ENCODE measurements at places on chromosomes 12 and 14.

DNA sequence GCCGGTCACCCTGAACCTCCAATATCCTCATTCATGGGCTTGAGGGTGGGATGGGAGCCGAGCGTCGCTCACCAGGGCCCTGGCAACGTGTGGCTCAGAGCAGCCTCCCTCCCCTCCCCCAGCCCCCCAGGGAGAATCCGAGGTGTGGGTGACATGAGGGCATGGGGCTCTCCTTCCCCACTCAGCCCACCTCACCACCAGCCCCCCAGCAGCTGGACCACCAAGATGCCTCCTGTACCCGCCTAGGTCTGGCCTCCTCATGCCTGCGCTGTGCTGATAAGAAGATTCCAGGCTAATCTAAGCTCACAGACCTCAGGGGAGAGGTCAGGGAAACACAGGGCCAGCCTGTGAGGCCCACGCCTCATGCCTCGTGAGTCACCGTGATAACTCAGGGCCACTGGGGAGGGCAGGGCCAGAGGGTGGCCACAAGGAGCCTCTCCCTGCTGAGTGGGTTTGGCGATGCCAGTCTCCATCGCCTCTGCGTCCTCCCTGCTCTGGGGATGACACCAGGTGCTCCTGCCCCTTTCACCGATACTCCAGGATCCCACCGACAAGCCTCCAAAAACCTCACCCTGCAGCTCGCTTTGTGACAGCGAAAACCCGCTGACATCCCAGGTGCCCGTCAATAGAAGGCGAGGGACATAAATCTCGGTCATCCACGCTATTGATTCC is 56.9 kb downstream of the TESC start:
- DNase-seq, result no peak

DNA sequence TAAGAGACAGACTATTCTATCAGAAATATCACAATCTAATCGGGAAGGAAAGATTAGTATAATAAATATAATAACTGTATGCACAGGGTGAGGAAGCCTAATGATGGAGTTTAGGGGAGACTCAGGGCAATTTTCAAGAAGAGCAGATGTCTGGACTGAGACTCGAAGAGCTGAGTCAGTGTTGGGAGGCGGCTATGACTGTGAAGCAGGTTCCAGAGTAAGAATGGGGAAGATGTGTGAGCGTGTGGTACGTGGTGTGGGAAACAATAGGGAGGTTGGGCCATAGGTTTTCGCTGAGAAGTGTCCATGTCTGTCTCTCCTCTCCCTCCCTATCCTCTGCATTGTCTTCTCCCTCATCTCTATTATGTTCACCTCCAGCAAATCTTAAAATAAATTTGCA is 85.6 kb downstream of the LMO3 start:
- no peak for DNase-seq

DNA sequence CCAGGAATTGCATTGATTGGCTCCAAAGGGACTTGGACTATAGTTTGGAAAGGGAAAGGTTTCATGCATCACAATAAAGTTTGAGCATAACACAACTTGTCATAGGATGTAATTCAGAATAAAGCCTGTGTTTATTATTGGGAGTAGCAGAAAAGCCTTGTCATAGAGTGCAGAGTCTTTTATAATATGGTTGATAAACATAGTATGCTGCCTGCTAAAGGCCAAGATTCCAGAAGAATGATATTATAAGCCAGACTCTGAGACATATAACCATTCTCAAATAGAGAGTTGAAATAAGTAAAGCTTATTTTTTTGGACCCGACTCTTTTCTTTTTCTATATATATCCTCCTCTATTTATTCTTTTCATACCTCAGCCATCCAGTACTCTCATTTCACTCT is 207.3 kb downstream of the LRIG3 start:
- DNase-seq, result no peak

- DNase-seq, result no peak
These were observed 40.8 kb downstream of the CCNK start for GRCh38 chr14:99522025-99522401.

GRCh38 chr12:54024581-54025305 is 3.5 kb upstream of the HOXC6 start:
- DNase-seq, result no peak

- no peak for DNase-seq
These were observed 454.2 kb downstream of the AEBP2 start for GRCh38 chr12:19893514-19893913.

DNA sequence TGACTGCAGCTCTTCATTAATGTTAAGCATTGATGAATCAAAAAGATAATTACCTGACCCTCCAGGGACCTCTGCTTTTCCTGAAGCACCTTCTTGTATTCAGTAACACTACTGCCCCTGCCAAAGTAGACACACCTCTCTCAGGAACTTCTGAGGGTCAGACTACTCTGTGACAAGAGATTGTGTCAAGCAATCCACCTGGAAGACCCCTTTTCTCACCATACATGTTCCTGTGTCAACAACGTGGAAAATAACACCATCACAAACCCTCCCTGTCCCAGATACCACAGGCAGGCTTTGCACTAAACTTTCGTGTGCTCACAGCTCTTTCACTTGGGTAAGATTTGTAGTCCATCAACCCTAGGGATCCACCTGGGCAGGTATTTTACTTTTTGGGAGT is 13.2 kb downstream of the KRT76 start:
- no peak for DNase-seq

GRCh38 chr14:79483477-79484388 is 727.6 kb downstream of the DIO2 start:
- no peak for DNase-seq

DNA sequence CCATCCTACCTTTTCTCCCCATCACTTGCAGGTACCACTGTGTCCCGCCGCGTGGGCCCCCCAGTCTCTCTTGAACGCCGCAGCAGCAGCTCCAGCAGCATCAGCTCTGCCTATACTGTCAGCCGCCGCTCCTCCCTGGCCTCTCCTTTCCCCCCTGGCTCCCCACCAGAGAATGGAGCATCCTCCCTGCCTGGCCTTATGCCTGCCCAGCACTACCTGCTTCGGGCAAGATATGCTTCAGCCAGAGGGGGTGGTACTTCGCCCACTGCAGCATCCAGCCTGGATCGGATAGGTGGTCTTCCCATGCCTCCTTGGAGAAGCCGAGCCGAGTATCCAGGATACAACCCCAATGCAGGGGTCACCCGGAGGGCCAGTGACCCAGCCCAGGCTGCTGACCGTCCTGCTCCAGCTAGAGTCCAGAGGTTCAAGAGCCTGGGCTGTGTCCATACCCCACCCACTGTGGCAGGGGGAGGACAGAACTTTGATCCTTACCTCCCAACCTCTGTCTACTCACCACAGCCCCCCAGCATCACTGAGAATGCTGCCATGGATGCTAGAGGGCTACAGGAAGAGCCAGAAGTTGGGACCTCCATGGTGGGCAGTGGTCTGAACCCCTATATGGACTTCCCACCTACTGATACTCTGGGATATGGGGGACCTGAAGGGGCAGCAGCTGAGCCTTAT is 9.2 kb downstream of the ARHGAP9 start:
- no peak for DNase-seq

DNA sequence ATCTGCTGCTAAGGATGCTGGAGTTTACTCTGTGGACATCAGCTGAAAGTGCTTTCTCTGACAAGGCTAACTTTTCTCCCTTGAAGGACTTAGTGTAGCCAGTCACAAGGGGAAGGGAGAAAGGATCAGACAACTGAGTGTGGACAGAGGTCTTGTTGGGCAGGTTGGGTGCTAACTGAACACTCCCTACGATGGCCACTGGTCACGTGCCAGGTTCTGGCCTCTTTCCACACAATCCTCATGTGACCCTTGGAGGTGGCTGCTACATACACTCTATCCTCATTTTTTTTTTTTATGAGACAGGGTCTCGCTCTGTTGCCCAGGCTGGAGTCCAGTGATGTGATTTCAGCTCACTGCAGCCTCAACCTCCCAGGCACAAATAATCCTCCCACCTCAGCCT is 39.7 kb downstream of the FOXN4 start:
- no peak for DNase-seq

- no peak for DNase-seq
These were observed 163.5 kb upstream of the EEA1 start for GRCh38 chr12:93092649-93092945.

GRCh38 chr12:124750787-124751471 is 112.7 kb downstream of the SCARB1 start:
- no peak for DNase-seq

GRCh38 chr12:57476162-57476992 is 3.3 kb downstream of the ARHGAP9 start:
- no peak for DNase-seq

DNA sequence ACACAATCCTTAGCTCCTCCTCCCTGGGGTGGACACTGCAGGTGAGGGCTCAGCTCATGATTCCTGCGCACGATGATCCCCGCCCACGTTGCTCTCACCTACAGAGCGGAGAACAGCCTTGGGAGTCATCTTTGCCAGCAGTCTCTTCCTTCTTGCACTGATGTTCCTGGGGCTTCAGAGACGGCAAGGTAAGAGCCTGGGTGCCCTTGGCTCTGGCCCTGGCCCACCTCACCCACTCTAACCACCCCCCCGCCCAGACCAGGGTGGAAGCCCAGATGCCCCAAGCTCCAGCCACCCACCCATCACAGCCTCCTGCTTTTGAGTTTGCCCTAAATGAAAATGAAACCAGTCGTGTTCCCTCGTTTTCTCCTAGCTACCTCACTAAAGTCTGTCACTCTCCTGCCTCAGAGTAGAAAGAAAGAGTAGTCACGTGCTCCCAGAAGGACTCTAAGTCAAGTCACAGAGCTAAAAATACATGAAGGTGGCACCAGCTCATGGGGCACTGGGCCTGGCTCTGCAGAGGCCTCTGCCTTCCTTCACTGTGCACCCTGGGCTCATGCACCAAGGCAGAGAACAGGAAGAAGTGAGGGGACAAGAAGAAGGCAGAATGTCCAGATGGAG is 9.0 kb downstream of the TAPBPL start:
- no peak for DNase-seq

DNA sequence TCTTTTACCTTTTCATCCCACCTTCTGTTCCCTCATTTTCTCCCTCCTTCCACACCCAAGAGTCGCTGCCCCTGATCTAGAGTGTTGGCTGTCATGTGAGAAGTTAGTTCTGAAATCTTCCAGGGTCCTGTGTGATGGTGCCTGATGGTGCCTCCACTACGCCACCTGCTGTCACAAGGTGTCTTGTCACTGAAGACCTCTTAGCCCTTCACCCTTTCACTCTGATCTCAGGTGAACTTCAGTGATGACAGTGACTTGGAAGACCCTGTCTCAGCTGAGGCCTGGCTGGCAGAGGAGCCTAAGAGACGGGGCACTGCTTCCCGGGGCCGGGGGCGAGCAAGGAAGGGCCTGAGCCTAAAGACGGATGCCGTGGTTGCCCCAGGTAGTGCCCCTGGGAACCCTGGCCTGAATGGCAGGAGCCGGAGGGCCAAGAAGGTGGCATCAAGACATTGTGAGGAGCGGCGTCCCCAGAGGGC is 7.6 kb upstream of the PFDN5 start:
- DNase-seq, result peak; percentile 45

DNA sequence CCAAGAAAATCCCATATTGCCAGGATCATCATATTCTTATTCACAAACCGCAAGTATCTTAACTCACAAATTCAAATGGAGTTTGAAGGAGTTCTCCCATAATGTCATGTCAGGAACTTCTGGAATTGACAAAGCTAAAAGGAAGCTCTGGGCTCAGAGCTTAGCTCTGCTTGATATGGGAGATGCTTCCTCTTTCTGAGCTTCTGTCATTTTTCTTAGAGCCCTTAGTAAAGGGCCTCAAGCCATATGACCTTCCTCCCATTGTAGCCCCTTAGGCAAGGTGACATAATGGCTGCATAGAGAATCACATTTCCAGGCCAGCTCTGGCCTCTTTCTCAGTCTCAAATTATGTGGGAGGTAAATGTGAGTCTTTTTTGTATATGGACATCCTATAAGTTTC is 40.9 kb downstream of the SLC4A8 start:
- DNase-seq, result no peak

GRCh38 chr12:122356192-122356635 is 66.3 kb downstream of the CLIP1 start:
- peak; percentile 36 for DNase-seq

DNA sequence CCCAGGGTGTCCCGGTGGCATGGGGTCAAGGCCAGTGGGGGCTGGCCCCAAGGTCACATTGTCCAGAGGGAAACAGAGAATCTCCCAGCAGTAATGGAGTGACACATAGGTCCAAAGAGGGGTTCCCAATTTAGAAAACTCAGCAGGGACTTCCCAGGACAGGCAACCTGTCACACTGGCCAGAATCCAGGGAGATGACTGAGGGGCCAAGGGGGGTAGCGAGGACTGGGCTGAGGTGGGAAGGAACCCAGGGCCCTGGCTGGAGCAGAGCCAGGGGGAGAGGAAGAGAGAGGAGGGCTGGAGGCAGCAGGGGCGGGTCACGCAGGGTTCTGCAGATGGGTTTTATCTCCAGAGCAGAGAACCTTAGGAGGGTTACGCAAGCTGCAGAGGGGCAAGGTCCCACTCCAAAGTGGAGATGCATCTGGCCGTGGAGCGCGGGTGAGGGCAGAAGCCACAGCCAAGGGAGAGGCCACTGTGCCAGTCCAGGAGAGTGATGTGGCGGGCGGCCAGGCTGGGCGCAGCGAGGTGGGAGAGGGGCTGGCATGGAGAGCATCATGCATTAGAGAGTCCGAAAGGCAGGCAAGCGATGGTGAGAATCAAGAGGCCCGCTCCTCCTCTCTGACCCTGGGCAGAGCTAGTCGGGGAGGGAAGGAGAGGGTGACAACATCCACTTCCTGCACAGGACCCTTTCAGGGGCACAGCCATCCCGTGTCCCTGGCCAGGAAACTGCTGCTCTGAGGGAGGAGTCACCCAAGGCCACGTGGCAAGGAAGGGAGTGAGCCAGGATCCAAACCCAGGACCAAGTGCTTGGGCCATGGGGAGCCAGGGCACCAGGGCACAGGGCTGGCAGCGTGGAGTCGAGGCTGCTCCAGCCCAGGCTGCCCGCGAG is 29.0 kb downstream of the NCOR2 start:
- no peak for DNase-seq

- peak; percentile 10 for DNase-seq
These were observed 366.7 kb downstream of the BTG1 start for GRCh38 chr12:91778938-91779400.

DNA sequence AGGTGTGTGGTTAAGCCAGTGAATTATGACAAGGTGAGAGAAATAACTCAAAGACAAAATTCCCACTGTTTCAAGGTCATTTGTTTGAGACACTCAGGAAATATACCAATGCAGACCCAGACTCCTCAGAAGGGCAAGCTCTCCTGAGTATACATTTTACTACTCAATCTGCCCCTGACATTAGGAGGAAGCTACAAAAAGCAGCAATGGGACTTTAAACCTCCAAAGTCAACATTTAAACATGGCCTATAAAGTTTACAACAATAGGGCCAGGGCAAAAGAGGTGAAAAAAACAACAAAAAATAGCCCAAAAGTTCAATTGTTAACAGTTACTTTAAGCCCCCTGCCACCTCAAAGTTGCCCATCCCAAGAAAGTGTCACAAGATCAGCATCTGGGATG is 19.5 kb upstream of the PEX5 start:
- DNase-seq, result no peak

DNA sequence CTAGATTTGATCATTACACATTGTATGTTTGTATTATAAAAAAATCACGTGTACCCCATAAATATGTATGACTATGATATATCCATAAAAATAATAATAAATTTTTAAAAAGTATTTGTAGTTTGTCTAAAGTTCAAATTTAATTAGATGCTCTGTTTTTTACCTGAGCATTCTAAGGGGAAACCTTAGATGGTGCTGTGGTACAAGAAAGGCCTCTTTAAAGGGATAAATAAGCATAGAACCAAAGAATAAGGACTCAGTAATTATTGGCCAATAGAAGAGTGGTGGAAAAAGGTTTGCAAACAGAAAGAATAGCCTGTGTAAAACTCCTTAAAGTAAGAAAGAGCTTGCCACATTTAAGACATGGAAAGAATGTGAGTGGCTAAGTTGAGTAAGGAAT is 580.1 kb upstream of the SEL1L start:
- no peak for DNase-seq
